Central memory CD4-positive, alpha-beta T cell (primary cell): ENCODE measurements at places on chromosomes 2 and 18.

- no peak for DNase-seq
Observed at GRCh38 chr2:101779656-101780055, 82.1 kb downstream of the MAP4K4 start.

DNA sequence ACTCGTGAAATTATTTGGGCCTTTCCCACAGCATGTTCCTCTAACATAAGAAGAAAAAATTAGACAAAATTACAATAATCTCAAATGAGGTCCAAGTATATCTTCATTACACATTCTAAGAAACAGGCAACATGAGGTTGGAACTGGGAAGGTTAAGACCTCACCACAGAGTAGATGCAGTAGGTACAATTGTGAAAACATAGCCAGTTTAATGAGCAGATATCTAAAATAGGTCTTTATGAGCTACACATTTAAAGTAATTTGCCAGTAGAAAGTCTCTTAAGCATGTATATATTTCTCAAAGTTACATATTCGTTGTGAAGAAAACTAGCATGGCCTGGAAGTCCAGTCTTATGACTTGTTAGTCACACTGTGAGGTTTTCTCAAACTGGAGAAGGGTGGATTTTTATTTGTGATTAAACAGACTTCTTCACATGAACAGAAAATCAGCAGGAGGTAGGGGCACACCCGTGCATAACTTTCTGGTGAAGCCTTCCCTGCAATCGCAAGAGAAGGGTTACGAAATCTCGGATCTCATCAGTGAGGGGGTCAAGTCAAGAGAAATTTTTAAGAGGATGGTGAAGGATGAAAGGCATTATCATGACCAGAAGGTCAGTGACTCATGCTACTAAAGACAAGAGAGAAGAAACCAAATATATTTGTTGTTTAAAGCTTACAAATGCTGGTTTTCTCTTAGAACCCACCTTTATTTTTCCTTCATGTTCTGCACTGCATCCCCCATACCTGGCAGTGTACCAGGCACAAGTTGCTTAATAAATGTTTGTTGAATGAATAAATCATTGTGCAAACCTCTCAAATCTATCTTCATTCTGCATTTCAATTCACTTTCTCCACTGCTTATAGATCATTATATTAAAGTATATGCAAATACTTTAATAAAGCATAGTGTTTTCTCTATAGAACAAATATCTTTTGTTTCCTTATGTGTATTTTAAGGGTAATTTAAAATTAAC is 5.1 kb upstream of the RAB27B start:
- DNase-seq, result no peak

GRCh38 chr2:240419271-240419670 is 16.2 kb upstream of the GPC1 start:
- DNase-seq, result no peak

DNA sequence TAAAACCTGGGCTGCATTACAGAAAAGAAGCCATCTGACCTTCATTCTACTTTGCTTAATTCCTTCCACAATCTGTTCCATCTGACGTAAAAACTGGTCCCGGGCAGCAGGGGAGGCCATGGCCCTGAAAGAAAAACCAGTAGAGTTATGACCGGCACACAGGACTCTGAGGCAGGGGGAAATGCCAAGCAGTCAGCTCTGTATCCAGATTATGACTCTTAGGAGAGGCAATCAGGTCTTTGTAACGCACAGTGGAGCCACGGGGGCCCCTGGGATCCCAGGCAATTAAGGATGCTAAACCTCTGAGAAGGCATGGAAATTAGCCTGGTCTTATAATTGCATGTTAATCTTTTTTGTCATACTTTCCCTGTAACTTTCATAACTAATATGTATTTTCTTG is 78.4 kb downstream of the CCDC93 start:
- DNase-seq, result no peak

DNA sequence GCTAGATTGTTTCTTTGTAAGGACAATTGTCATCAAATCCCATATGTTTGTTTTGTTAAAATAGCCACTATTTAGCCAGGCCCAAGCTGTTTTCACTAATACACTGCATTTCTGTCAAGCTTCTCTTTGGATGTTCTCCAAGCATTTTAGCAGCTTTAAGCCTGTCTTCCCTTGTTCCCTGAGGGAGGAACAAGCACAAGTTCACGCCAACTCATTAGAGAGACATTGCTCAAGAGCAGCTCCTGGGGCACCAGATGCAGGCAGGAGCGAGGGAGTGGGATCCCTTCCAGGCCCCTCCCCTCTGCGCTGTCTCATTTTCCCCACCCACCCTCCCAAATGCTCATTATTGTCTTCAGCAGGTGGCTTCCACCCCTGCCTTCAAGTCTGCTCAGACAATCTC is 32.6 kb upstream of the PPP3R1 start:
- DNase-seq, result no peak

GRCh38 chr2:239944694-239945551 is 80.2 kb downstream of the NDUFA10 start:
- peak; percentile 32 for DNase-seq
